LHCN-M2 (cell line): ENCODE measurements at places on chromosomes 6 and 20. TPM values are rescaled to one million over a fixed set of nuclear protein-coding genes. Genes with fewer than 3 reads are reported as not detected.

RGS17 gene
- 33.6 and 39.4 TPM in 2 replicates for total RNA-seq

ITPA gene
- total RNA-seq = 66.0 and 71.0 TPM in 2 replicates

- no peak for DNase-seq
These were observed 55.0 kb downstream of the TRERF1 start for GRCh38 chr6:42396720-42397119.

DNA sequence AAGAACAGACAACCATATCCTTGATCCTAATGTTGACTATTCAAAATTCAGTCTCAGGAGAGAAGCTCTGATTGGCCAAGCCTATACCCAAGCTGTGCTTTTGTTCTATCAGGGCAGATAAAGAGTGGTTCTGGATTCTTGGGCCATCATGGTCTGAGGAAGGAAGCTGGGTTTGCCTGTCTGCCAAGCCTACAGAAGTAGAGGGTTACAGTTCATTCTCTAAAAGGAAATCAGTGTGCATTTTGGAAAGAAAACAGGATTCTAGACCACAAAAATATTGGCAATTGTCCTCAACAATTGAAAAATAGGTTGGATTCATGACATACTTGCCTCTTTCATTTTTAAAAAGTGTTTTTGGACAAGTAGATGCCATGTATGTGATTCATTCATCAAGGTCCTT, 145.4 kb upstream of the BMP2 start:
- no peak for DNase-seq

GRCh38 chr6:47134476-47135189, 92.5 kb upstream of the ADGRF1 start:
- peak; percentile 79 for DNase-seq

OR2J3 gene
- total RNA-seq = not detected in 2 replicates

ID4 gene
- total RNA-seq = not detected in 2 replicates

PI16 gene
- not detected in 2 replicates for total RNA-seq

DNA sequence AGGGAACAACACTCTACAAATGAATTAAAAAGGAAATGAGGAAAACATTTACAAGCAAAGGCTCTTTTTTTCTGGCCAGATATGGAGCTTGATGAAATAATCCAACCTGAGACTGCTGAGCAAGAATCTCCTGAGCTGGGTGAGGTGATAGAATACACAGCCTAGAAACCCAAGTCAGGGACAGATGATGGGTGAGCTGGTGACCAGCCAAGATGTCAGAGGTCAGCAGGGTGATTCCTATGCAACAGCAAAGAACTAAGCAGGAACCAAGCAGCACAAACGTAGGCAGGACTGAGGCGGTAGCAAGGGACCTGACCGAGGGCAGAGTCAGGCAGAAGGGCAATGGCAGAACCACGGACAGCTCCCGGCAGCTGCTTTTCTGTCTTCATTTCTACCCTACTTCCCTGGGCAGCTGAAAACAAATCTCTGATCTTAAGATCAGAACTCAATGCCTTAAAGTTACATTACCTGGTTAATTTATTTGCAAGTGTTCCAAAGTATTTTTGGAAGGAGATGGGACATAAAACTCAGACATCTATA, 75.1 kb downstream of the CDC40 start:
- DNase-seq = peak; percentile 20

DNA sequence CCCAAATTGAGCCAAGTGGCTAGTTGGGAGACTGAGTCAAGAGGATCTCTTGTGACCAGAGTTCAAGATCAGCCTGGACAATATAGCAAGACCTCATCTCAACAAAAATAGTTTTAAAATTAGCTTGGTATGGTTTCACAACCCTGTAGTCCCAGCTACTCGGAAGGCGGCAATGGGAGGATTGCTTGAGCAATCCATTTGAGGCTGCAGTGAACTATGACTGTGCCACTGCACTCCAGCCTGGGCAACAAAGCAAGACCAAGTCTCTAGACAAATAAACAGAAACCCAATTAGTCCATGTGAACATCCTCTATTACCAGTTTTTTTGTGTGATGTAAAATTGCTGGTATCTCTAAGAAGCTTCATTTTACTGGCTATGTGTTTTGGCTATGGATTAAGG, 106.2 kb downstream of the TULP4 start:
- no peak for DNase-seq

DNA sequence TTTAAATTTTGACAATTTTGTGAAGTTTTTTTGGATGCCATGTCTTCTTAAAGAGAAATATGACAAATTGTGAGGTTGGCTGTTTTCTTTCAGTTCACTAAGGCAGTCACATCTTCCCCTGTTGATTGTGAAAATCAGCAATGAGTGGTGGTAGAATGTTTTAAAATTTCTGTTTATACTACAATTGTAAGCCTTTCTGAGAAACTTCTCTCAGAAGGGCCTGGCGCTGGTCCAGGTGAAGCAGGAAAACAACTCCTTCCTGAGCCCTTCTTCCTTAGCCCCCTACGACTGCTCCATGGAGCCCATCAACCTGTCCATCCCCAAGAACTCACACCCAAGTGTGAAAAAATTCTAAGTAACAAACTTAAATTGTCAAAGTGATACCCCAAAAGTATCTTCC, 80.6 kb downstream of the SSR1 start:
- no peak for DNase-seq

- DNase-seq = no peak
These were observed 110.5 kb downstream of the KIF16B start for GRCh38 chr20:16462711-16463110.

COL11A2 gene
- 0.96 and 1.1 TPM in 2 replicates for total RNA-seq

APCDD1L gene
- 0.34 and 0.96 TPM in 2 replicates for total RNA-seq

INSM1 gene
- total RNA-seq = not detected in 2 replicates

- peak; percentile 43 for DNase-seq
These were observed 27.9 kb downstream of the CDYL start for GRCh38 chr6:4804095-4804494.

POU3F2 gene
- total RNA-seq = 0.19 TPM in 1 of 2 replicates, not detected in the other

DNA sequence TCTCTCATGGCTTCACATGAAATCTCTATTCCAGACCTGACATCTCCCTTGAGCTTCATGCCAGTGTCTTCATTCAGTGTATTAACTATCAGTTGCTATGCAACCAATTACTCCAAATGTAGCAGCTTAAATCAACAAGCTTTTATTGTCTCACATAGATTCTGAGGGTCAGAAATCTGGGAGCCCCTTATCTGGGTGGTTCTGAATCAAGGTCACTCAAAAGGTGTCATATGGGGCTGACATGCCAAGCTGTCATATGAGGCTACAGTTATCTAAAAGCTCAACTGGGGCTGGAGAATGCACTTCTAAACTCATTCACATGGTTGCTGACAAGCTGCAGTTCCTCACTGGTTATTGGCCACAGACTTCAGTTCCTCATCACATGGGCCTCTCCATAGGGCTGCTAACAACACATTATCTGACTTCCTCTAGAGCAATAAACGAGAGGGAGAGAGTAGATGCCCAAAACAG, 7.3 kb upstream of the CGA start:
- DNase-seq = no peak

ARG1 gene
- not detected in 2 replicates for total RNA-seq

DNA sequence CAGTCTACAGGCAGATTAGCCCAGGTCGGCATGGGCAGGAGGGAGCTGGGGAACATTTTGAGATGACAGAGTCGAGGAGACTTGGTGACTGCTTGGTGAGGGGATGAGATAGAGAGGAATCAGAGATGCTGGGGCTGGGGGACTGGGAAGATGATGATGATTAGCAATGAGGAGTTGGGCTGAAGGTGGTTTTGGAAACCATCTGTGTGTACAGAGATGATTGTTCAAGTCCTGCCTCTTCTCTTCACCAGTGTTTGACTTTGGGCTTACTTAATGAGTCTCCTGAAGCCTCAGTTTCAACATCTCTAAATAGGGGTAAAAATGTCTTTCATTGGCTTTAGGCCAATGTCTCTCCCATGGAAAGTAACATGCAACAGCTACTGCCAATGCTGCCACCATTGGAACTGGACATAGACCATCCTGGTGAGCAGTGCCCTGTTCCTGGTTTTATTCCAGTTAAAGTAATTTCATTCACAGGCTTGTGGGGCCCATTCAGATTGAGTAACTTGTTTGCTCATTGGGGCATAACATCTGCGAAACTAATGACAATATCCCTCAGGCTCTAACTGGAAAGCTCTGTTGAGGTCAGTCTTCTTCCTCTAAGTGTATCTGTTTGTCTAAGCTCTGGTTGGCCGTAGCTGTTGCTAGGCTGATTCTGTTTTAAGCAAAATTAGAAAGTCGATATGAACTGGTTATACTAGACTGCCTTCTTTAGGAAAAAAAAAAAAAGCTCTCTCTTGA, 99.1 kb downstream of the ARMC2 start:
- DNase-seq = peak; percentile 86

DNA sequence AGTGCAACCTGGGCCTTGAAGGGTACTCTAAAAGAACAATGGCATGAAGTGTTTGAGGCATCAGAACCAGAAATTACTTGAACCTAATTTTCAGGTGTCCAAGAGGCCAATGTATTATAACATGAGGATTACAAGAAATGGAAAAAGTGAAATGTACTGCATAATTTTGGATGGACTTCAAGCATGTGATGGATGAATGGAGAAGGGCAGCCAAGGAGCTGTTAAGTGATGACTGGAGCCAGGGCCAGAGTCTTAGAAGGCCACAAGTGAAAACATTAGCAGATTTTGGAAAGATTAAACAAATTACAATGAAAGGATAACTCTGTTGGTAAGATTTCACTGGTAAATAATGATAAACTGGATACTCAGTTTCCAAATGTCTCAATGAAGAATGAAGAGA, 738.2 kb downstream of the CD109 start:
- no peak for DNase-seq

GRCh38 chr20:39651645-39652325, 689.6 kb downstream of the DHX35 start:
- DNase-seq = no peak

DNA sequence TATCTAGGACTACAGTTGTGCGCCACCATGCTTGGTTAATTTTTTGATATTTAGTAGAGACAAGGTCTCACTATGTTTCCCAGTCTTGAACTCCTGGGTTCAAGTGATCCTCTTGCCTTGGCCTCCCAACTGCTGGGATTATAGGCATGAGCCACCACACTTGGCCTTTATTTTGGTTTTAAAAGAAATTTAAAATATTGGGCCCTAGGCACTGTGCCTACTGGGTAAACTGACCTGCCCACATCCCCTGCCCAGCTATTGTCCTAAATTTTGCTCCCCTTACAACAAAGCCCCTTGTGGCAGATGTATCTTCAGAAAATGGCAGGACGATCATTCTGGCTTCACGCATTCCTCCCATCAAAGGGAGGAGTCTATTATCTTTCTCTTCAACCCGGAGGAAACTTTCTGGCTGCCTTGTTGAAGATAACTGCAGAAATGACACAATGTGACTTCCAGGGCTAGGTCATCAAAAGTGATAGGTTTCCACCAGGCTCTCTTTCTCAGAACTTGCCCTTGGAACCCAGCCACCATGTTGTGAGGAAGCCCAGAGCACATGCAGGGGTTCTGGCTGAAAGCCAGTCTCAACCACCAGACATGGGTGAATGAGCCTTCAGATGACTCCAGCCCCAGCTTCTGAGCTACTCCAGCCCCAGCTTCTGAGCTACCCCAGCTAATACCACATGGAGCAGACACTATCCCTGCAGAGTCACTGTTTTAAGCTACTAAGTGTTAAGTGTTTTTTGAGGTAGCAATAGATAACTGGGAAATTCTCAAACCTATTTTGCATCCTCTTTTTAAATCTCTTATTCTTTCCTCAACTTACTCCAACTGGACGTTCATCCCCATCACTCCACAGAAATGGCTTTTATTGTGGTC, 4.6 kb upstream of the GUCA1B start:
- peak; percentile 64 for DNase-seq

DNA sequence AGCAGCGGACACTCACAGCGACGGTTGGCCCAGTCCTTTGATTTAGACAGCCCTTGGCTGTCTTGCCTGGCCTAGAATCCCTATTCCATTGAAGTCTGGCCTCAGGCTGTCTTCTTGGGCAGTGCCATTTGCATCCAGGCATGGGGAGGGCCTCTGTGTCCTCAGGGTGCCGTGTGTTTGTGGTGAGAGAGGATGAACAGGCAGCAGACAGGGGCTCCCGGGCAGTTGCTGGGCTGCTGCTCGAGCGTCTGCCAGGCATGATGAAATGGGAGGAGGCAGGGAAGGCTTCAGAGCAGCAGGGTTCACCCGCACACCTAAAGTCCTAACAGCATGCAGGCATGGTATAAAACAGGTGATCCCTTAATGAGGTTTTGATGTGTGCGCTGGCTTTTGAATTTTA, 126.9 kb downstream of the SOBP start:
- DNase-seq = no peak

DNA sequence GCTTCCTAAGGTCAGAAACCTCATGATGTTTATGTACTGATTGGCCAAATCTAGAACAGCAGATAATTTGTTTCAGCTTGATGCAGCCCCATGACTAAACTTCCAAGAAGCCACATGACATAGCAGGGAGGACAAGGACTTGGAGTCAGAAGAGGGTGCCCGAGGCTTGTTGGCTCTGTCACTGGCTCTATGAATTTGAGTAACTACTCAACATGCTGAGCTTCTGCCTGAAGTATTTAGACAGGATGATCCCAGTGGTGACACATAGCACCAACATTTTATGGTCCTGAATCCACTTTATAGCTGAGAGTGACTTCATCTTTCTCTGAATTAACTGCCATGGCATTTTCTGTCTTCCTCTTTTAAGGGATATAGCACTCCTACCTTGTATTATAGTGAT, 13.5 kb upstream of the TBX18 start:
- peak; percentile 37 for DNase-seq

DNA sequence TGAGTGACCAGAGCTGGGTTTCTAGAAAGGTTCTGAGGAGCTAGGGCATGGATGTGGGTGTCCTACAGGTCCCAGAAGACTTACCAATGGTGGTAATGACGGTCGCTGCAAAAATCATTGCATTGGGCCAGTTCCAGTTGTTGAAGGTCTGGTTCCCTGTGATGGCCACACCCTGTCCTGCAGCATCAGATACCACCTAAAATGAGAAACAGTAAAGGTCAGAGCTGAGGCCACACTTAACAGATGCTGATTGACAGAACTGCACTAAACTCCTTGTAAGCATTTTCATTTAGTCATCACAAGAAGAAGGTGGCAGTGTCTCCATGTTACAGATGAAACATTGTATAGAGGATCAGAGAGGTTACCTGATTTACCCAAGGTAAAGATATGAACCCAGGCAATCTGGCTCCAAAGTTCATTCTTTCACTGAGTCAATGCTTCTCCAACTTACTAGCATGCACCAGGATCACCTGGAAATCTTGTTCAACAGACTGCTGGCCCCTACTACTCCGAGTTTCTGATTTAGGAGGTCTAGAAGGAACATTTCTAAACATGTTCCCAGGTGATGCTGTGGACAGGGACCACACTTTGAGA, 33.4 kb downstream of the KCNK5 start:
- DNase-seq = no peak

- no peak for DNase-seq
These were observed 112.1 kb upstream of the THBS2 start for GRCh38 chr6:169365567-169366257.

- no peak for DNase-seq
These were observed 166.4 kb upstream of the NT5E start for GRCh38 chr6:85283436-85283835.

DNA sequence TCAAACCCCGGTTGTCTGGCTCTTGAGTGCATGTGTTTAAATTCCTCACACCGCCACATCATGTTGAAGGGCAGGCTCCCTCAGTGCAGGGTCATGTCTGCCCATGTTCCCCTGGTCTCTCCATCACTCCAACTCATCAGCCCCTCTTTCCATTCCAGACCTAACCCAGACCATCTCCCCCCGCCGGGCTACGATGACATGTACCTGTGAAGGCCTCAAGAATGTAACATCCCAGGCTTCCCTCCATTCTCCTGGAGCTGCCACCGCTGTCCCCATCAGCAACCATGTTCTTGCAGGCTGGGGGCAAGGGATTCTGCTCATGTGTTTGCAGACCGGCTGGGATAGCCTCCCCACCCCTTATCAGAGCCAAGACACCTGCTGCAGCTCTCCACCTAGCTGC, 19.9 kb downstream of the TMEM74B start:
- DNase-seq = no peak
